Subcutaneous preadipocyte (primary cell): ENCODE measurements at places on chromosomes 5 and 9. TPM values are rescaled to one million over a fixed set of nuclear protein-coding genes. Genes with fewer than 3 reads are reported as not detected.

Gene CDH18
- 0.37 and 0.39 TPM in 2 replicates for total RNA-seq

Gene KIF12
- total RNA-seq: not detected in 2 replicates

Gene TRPM6
- under 0.01 and 0.20 TPM in 2 replicates for total RNA-seq

Gene ISL1
- under 0.01 TPM in 1 of 2 replicates, not detected in the other for total RNA-seq

Gene EQTN
- not detected in 2 replicates for total RNA-seq
